ENCODE measurements at places on chromosomes 4 and X.

DNA sequence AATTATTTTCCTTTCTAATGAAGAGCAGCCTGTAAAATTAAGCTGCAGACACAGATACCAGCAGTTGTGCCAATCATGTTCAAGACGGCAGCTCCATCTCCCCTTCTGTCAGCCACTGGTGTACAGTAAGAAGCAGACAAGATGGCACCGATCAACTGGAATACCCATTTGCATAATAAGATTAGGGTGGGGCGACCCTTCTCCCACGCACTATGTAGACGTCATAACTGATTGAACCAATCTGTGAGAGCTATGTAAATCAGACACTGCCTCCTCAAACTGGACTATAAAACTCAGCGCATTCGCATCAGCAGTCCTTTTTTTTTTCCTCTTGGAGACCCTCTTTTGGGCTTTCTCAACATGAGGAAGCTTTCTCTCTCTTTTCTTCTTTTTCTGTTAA lies 40.4 kb upstream of the INTS6L start:
- no peak for DNase-seq

DNA sequence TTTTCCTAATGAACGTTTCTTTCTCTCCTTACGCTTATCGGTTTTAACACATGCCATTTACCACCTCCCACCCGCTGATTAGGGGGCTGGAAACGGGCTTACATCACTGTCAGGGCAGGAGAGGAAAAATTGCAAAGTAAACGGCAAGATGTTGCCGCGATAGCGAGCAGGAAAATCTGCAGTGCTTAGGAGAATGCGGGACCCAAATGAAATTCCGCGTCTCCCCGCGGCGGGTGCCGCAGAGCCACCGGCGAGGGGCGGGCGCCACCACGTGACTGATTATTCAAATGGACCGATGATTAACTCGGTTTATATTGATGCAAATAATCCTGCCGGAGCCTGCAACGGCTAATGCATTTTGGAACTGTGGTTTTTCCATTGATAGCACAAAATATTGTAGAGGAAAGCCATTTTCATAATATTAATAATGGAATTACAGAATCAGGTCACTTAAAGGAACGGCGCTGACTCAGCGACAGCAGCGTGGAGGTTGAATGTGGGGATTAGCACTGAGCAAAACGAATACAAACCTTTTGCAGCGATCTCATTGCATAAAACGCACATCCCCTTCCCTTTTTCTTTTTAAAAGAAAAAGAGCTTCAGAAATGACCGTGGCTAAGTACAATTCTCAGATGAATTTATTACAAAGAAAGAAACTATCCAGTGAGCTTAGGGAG lies 224.2 kb downstream of the STIM2 start:
- peak; percentile 11 for DNase-seq

DNA sequence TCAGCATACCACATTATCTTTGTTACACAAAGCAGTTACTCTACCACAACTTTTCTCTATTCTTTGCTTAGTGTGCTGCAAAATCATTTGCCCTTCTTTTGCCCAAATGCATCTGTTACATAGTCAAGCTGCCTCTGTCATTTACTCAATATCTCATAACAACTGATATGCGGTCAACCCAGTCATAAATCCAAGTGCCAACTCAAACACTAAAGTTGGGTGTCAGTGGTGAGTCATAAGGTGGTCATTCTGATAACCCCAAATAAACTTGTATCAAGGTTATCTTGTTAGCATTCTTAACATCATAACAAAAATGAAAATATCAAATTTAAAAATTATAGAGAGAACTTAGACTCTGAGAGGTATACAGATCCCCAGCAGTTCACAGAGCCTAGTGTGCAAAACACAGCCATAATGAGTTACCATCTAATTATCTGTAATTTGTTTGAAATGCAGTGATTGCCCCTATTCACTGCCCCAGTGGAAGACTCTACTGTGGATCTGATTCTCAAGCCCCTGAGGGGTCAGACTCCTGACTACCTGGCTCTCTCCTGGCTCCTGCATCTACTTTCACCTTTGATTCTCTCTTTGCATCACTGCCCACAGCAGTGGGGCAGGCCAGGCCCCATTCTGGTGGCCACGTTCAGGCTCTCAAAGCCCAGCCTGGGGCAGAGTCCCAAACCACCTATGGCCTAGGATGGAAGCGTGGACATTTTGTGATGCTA lies 29.2 kb downstream of the TBC1D9 start:
- no peak for DNase-seq

DNA sequence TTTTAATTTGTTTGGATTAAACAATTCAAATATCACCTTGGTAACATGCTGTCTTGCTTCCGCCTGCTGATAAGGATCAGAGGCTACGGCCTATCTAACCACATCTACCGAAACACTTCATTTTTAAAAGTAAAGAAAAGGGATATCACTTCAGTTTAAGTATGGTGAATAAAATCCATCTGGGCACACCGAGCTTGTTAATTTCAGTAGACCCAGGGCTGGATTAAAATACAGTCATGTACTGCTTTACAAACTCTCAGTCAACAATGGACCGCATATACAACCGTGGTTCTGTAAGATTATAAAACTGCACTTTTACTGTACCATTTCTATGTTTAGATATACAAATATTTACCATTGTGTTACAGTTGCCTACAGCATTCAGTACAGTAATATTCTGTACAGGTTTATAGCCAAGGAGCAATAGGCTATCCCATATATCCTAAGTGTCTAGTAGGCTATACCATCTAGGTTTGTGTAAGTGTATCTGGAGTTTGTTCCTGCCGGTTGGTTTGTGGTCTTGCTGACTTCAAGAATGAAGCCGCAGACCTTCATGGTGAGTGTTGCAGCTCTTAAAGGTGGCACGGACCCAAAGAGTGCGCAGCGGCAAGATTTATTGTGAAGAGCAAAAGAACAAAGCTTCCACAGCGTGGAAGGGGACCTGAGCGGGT lies 40.0 kb downstream of the SEPTIN11 start:
- no peak for DNase-seq

All from fibroblast of upper back skin (primary cell).